Activated CD8-positive, alpha-beta memory T cell treated with anti-CD3 and anti-CD28 coated beads for 1 hour (primary cell): ENCODE measurements at places on chromosomes 4 and X.
A peak's percentile ranks its signal among the peaks of the same experiment; 100 is the strongest.

DNA sequence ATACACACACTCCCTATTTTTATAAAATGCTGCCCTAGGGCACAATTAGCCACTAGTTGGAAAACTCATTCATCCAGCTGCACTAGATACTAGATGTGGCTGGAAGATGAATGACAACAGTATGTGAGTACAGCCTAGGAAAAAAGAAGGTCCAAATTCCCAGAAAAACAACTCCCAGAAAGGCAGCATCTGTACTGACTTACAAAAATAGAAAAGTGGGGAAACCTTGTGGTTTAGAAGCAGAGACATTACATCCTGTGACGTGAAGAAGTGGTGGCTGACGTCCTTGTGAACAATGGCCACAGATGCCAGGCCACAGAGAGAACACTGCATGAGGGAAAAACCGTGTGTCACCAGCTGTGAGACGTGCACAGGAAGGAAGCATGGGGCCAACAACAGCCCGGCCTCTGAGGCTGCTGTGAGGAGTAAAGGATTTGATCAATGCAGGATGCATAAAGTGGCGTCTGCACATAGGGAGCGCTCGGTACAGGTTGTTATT lies 81.2 kb downstream of the SPRY1 start:
- peak; percentile 51 for DNase-seq

- no peak for DNase-seq
Observed at GRCh38 chr4:108168160-108168670, 517 bp downstream of the LEF1 start.

GRCh38 chrX:133783274-133783673 lies 202.1 kb downstream of the GPC3 start:
- DNase-seq: no peak

- DNase-seq: no peak
Observed at GRCh38 chr4:2686379-2687265, 69.5 kb downstream of the TNIP2 start.

DNA sequence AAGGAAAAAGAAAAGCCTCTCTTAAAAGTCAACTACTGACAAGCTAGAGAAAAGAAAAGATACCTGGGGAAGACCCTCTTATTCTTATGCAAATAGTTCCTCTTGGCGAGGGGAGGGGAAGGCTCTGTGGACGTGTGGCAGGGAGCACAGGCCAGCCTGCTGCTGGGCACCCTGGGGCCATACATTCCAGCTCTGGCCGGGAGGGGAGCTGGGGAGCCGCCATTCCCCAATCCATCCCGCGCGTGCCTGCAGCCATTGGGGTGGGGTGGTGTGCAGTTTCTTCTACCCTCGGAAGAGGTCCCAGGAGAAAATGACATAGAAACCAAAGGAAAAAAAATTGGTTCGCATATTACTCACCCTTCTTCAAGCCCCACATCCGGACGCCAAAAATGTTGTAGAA lies 1496.4 kb downstream of the RPA4 start:
- no peak for DNase-seq

DNA sequence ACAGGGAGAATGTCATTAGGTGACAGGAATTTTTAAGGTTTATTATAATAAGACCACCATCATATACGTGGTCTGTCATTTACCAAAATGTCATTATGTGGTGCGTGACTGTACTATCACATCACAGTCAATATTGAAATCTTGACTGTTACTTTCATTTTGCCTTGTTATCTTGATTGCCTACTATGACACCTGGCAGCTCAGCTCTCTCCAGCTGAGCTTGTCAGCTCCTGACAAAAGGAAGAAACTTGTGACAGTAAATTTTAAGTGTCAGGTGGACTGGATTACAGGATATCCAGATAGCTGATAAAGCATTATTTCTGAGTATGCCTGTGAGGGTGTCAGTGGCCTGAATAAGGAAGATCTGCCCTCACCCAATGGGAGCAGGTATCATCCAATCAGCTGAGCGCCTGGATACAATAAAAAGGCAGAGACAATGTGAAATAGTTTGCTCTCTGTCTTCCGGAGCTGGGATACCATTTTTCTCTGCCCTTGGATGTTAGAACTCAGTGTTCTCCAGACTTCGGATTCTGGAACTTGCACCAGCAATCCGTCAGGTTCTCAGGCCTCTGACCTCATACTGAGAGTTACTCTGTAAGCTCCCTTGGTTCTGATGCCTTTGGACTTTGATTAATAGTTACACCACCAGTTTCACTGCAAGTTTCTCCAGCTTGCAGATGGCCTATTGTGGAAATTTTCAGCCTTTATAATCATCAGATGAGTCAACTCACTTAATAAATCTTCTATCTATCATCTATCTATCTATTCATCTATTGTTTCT lies 1454.7 kb upstream of the IGFBP7 start:
- no peak for DNase-seq

DNA sequence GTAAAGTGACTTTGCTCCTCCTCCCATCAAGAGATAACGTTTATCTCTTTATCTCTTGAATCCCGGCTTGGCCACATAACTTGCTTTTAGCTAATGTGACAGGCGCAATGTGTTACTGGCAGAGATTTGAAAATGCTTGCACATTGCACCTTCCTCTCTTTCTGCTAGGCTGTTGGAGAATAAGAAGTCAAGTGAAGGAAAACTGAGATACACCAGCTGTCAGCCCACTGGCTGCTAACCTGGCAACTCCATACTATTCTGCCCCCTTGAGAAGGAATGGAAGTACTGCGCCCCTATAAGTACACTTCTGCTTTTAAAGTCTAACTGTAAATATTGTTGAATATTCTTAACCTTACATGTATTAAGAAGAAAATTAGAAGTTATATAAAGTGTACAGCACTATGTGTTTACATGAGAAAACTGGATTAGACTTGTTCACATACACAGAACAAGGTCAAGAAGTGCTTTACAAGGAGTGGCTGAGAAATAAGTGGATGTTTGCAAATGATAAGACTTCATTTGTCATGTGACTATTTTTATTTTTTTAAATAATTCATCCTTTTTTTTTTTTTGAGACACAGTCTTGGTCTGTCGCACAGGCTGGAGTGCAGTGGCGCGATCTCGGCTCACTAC lies 424.5 kb upstream of the CTSO start:
- no peak for DNase-seq

- no peak for DNase-seq
Observed at GRCh38 chr4:175424111-175424510, 388.0 kb downstream of the GPM6A start.

GRCh38 chrX:151729056-151729725 lies 5.4 kb upstream of the CNGA2 start:
- DNase-seq: no peak

- DNase-seq: no peak
Observed at GRCh38 chr4:2792396-2792710, 532 bp upstream of the SH3BP2 start.

- no peak for DNase-seq
Observed at GRCh38 chr4:112167794-112168193, 22.5 kb downstream of the FAM241A start.

GRCh38 chrX:45850775-45851433 lies 650.2 kb upstream of the DIPK2B start:
- DNase-seq: no peak

GRCh38 chr4:142883040-142883832 lies 37.1 kb upstream of the INPP4B start:
- DNase-seq: no peak

DNA sequence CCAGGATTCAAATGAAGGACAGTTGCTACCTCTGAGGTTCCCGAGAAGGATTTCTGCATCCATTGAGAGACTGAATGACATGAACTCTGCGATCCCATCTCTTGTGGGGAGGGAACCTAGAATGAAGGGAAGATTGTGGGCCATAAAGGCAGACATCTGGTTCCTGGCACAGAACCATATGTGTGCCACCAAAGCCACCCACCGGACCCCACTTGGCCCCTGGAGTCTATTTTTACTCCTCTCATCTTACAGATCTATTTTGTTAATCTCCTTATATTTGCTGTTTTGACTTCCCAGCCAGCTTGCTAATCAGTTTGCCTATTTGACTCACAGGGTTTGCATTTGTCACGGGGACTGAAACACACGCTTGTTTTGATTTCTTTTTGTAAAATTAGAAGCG lies 7.3 kb downstream of the SOD3 start:
- DNase-seq: no peak

GRCh38 chr4:7075962-7076695 lies 8.3 kb upstream of the GRPEL1 start:
- no peak for DNase-seq
